GM04504 (cell line): ENCODE measurements at places on chromosomes 5 and 9.

GRCh38 chr9:84439250-84439649 lies 98.7 kb upstream of the SLC28A3 start:
- DNase-seq: no peak

- DNase-seq: no peak
Observed at GRCh38 chr5:32332966-32333365, 20.2 kb upstream of the MTMR12 start.

GRCh38 chr5:111631328-111631727 lies 119.0 kb upstream of the STARD4 start:
- no peak for DNase-seq

- DNase-seq: no peak
Observed at GRCh38 chr5:119366540-119366881, 10.7 kb downstream of the TNFAIP8 start.

DNA sequence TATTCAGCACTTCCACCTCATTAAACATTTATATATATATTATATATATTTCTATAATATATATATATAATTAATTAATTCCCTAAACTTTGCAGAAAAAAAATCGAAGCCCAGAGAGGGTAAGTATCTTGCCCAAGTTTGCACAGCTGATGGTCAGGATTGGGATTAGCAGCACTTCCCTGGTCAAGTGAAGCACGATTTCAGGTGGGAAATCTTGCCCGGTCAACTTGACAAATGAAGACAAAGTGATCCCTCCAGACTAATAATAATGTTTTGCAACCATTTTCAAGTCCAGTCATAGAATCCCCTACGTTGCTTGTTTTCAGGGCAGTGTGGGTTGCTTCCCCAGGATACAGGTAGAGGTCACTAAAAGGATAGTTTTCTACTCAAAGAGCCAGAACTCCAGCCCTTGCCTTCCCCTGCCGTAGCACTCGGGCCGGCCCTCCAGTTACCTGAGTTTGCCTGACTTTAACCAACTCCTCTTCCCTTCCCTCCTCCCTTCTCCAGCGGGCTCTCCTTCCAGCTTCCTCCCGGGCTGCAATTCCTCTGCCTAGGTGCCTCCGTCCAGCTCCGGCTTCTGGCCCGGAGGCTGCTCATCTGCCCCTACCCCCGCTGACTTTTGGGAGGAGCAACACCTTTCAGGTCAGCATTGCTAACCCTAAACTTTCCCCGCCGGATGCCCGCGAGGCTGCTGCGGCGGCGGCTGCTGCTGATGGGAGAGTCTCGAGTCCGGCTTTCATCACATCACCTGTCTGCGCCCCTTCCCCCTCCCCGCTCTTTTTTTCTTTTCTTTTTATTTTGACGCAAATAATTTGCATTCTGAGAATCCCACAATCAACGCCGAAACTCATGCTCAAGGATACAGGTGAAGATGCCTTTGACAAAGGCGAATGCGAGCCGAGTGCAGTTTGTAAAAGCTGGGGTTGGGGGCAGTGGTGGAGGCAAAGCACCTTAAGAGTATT lies 930 bp downstream of the PRLR start:
- no peak for DNase-seq

GRCh38 chr9:116943970-116944369 lies 256.9 kb downstream of the TRIM32 start:
- DNase-seq: no peak

DNA sequence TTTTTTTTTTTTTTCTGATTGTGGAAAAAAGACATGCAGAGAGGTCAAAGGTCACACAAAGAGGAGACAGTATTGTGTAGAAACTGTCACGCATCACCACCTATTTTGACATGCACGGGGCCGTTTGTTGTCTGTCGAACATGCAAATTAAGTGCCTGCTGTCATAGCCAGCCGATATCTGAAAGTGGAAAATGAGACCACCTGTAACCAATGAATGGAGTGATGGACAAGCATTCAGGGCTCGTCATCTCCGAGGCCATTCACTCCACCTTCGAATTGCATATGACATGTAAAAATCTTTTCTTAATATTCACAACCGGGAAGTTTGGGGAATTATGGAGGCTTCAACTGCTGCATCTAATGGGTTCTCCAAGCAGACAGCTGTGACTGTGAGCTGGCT lies 512.2 kb upstream of the ADAMTS16 start:
- no peak for DNase-seq

DNA sequence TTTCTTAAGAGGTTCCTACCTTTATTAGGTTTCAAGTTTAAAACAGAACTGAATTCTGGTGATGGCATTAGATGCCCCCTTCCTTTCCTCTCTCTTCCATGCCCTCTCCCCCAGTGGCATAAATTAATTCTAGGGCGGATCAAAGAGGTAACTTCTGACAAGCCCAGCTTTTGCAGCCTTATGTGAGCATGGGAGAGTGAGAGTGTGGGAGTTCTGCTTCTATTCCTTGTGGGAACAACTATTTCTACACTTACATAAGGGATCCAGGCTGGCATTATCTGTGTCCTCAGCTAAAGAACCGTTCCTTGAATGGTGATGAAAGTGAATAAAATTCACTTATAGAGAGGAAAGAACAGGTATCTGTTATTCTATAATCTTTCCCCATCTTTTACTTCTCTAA lies 437.6 kb downstream of the KIF4B start:
- no peak for DNase-seq

DNA sequence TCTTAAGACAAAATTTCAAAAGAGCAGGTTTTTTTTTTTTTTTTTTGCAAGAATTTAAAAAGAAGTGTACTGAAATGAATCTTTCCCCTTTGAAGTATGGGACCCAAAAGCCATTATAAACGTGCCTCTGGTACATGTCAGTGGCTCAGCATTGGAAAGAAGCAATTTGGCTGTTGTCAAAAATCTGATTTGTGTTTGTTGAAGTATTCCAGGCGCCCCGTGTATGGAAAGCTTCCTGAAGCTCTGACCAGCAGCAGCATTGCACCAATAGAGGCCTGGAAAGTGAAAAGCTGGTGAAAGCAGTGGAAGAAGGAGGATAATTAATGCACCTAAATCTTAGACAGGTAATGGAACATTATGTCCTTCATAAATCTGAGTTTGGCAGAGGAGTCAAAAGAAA lies 215.0 kb downstream of the PARP8 start:
- no peak for DNase-seq

- no peak for DNase-seq
Observed at GRCh38 chr5:135596788-135597187, 18.0 kb upstream of the CXCL14 start.

- DNase-seq: no peak
Observed at GRCh38 chr9:108668938-108669335, 186.8 kb downstream of the ACTL7B start.

GRCh38 chr5:78899922-78900362 lies 85.2 kb downstream of the ARSB start:
- DNase-seq: no peak

DNA sequence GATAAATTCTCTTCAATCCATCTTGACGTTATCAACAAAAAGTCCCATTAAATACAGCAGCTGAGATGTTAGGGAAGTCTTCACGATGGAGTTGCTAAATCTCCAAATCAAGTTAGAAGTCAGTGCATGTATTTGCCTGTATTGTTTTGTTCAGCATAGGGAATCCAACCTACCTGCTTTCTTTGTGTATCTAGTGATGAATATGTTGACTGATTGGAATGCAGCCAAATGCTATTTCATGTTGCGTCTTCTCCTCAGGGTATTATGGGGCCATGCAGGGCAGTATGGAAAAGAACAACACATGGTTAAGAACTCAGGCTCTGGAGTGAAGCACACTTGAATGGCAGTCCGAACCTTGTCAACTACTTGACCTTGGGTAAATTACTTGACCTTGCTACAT lies 529.5 kb upstream of the ZNF462 start:
- no peak for DNase-seq

- no peak for DNase-seq
Observed at GRCh38 chr9:19768798-19769197, 20.0 kb downstream of the SLC24A2 start.

DNA sequence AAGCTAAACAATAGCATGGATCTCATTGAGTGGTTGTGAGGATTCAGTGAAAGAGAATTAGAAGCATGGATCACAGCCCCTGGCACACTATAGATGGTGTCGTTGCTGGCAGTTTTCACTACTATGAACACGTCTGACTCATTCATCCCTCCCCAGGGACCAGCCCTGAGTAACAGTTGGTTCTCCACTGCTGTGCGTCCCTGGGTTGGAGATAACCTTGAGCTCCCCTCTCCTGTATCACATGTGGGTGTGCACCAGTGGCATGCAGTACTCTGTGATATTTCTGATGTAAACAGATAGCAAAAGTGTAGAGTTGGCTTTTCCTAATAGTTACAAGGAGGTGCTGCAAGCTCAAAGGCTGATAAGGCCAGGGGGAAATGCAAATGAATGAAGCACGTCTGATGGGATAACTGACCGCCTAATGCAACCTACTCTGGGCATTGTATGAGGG lies 8.8 kb upstream of the LCP2 start:
- peak; percentile 18 for DNase-seq

DNA sequence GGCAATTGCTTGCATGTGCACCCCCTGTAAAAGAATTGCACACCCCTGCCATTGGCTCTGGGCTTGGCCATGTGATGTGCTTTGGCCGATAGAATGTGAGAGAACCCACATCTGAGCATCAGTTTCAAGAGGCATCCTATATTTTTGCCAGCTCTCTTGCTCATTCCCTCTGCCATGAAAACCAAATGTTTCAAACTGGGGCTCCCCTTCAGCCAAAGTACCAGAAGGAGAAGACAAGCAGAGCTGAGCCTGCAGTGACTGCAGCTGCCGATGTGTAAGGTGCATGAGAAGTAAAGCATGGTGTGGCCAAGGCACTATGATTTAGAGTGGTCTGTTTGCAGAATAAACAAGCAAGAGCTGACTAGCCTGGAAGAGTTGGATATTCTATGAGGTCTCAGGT lies 132.3 kb downstream of the ASTN2 start:
- DNase-seq: no peak

GRCh38 chr9:134662143-134662876 lies 20.7 kb downstream of the COL5A1 start:
- peak; percentile 93 for DNase-seq

- DNase-seq: no peak
Observed at GRCh38 chr9:16675131-16675530, 195.3 kb downstream of the BNC2 start.

GRCh38 chr5:129771058-129771838 lies 23.4 kb downstream of the MINAR2 start:
- peak; percentile 21 for DNase-seq

- DNase-seq: no peak
Observed at GRCh38 chr5:11385251-11385900, 518.9 kb downstream of the CTNND2 start.

- DNase-seq: no peak
Observed at GRCh38 chr5:172548981-172549687, 91.9 kb upstream of the NEURL1B start.
